EL (cell line): ENCODE measurements at places on chromosomes 5 and 9.

DNA sequence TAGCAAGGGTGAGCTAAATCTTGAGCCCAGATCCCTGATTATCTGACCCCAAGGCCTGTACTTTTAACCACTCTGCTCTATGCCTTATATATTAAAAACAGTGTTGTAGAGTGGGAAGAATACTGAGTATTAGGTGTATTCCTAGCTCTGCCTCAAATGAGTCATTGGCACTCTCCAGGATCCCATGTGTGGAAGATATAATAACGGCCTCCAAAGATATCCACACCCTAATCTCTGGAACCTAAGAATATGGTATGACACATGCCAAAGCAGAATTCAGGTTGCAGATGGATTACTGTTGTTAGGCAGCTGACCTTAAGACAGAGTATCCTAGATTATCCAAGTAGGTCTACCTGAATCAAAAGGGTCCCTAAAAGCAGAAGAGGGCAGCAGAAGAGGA is 110.8 kb downstream of the ADRB2 start:
- DNase-seq: peak; percentile 21

GRCh38 chr9:115250621-115251032 is 132.7 kb upstream of the TNC start:
- DNase-seq: peak; percentile 94

- no peak for DNase-seq
Observed at GRCh38 chr9:98210435-98210834, 18.0 kb upstream of the CORO2A start.

DNA sequence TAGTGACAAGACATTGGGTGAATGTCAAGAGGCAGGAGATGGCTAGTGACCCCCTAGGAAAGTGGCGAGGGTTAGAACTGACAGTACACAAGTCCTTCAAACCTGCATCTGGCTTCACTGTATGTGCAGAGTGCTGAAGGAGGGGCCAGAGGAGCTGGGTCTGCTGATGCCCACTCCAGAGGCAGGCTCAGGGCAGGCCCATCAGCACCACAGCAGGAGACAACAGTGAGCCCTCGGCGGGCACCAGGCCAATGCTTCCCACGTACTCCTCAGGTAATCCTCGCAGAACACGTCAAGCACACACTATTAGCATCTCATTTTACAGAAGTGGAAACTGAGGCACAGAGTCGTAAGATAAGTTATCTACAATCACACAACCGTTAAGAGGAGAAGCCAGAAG is 76.1 kb upstream of the SH3PXD2B start:
- DNase-seq: no peak

DNA sequence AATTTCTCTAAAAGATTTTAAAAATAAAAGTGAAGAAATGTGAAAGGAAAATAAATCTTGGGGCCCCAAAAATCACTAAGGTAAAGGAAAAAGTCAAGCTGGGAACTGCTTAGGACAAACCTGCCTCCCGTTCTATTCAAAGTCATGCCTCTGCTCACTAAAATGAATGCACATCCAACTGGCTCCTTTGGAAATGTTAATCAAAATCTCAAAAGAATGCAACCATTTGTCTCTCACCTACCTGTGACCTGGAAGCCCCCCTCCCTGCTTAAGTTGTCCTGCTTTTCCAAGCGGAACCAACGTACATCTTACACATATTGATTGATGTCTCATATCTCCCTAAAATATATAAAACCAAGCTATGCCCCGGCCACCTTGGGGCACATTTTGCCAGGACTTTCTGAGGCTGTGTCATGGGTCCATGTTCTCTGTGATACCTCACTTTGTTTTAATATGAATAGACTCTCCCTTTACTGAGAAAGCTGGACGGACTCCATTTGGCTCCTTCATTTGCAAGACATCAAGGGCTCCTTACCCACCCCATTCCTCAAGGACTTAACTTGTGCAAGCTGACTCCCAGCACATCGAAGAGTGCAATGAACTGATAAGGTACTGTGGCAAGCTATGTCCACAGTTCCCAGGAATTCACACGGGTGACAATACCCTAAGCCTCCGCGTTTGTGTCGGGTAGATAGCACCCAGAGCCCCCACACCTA is 164.3 kb downstream of the SMC2 start:
- DNase-seq: no peak

DNA sequence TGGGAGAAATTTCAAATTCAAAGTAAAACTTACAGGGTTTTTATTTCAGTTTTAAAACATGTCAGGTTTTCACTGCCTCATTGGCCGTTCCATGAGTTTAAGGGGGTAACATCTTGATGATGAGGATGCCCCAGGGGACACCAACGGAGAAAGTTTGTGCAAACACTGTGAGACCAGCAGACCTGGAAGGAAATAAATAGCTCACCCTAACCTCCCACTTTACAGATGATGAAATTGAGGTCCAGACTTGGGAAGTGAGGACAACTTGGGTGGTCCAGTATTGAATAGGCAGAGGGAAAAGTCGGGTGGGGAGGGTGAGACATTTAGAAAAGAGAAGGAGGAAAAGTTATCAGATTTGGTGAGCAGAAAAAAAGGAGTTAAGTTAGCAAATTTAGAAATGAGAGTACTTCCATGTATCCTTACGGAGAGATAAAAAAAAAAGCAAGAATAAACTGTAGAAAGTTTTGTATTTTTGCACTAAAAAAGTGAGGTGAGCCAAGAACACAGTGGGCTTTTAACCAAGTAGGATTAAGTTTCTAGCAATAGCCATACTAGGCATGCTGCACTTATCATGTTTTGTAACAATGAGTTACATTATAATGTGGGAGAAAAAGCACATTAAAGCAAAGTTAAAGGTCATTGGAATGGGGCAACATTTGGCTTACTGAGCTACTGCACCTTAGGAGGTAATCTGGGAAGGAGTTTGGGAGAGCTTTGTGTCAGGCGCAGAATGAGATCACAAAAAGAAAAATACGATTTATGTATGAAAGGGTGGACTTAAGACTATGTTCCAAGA is 125.1 kb downstream of the GAS1 start:
- no peak for DNase-seq

DNA sequence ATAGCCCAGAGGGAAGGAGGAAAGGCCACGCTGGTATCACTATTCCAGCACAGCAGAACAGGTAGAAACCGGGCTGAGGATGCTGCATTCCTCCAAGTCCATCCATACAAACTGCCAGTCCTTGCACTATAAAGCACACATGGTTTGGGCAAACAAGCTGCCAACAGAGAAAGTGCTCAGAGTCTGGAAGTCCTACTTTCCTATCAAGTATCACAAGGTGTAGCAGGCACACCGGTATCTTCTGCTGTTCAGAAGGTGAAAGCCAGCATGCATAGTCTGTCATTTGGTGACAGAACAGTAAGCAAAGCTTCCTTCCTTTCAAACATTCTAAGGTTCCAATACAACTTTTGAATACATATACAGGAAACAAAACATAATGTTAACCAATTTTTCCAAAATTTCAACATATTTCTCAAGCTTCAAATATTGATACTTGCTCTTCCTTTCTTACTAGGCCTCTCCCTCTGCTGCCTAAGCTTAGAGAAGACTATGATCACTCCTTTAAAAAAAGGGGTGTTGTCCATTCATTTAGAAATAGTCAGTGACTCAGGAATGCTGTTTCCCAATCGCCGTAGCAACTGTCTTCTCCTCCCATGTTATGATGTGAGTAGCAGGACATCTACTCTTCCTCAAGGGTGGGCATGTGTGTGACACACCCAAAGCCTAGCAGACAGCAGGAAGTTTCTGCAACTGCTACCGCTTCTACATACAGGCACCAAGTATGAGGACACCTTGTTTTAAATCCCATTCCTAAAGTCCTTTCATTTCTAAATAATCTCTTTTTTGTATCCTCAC is 14.7 kb downstream of the DIAPH1 start:
- DNase-seq: peak; percentile 96

DNA sequence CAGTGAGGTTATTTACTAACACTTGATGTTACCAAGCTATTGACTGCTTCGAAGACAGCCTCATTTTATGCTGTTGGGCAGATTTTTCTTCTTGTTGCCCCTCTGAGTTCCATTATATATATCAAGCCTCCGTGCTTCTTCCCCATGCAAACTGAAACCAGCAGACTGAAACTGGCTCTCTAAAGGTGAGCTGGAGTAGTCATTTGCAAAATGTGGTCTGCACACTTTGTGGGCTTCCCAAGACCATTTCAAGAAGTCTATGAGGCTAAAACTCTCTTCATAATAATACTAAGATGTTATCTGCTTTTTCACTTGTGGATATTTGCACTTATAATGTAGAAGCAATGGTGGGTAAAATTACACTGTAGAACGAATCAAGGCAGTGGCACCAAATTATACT is 13.9 kb downstream of the SLC36A1 start:
- DNase-seq: no peak

DNA sequence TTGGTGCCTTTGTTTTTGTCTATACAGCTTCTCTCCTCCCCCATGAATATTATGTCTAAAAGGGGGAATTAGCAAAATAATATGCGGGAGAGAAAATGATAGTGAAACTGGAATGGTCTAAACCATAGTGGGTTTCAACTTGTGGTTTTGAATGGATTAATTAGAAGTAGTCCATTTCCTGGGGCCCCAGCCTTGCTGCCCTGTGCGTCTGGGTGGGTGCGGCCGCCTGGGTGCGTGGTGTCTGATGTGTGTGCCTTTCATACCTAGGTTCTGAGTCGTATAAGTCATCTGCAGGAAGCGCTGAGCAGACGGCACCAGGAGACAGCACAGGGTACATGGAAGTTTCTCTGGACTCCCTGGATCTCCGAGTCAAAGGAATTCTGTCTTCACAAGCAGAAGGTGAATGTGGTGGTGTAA is 120.0 kb upstream of the CACNA1B start:
- peak; percentile 85 for DNase-seq

DNA sequence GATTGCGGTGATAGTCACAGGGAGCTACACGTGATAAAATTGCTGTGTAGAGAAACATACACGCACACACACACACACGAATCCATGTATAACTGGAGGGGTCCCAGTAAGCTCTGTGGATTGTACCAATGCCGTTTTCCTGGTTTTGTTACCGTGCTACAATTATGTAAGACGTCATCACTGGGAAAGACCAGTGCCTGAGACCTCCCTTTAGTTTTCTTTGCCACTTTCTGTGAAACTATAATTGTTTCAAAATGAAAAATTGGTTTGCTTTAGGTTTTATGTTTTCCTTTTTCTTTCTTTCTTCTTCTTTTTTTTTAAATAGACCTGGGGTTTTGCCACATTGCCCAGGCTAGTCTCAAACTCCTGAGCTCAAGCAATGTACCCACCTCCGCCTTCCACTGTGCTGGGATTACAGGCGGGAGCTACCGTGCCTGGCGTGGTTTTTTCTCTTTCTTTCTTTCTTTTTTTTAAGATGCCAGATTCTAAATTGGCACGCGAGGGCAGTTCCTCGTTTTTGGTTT is 21.3 kb downstream of the OR2V2 start:
- no peak for DNase-seq

DNA sequence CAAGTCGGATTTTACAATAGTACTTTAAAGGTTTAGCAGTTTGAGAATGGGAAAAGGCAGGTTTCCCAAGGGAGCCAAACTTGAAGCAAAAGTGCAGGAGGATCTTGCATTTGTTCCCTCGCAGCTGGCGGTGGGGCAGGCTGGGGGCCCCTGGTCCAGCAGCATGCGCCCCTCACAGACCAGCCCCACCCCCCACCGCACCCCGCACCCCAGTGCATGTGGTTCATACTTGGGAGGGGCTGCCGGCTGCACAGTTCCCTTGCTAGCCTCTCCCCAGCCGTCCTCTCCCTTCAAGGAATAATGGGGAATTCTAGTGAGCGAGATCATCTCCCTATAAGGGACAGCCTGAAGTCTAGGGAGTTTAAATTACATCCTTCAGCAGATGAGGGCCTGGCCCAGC is 273.1 kb upstream of the IRX2 start:
- DNase-seq: no peak

DNA sequence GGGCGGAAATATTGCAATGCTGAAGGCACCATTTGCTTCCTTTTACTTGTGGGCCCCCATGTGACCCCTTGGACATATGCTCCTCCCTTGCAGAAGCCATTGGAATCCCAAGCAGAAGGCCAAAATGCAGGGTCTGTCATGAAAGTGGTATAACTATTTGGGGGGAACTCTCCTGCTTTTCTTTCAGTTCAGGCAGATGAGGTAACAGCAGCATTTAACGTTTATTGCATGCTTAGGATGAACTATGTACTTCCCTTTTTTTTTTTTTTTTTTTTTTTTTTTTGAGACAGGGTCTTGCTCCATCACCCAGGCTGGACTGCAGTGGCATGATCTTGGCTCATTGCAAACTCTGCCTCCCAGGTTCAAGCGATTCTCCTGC is 7.8 kb downstream of the FOXI1 start:
- DNase-seq: no peak

DNA sequence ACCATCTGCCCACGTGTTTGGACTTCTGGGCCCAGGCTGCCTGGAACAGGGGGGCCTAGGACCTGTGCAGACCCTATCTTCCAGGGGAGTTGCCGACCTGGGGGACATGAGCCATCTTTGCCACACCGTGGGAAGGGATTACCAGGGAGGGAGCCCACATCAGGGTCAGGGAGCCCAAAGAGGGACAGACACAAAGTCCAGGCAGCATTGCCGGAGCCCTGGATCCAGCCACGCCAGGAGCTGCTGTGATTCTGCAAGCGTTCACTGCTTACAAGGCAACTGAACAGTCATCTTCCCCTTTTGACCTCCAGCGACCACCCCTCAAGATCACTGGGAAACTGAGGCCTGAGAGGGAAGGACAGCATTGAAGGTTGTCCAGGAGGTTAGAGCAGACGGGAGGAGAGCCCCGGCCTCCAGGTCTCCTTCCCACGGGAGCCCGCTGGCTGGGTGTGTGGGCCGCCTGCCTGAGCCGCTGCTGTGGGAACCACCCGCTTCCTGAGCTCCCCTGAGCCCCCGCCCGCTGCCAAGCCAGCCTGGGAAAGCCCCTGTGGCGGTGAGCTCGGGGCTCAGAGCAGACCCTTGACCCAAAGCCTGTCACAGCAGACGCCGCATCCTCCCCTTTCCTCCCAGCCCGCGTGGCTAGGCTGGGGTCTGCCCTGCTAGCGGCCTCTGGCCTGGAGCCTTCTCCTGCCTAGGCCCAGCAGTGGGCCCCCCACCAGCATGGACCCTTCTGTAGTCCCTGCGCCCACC is 17.1 kb upstream of the NOTCH1 start:
- DNase-seq: no peak

DNA sequence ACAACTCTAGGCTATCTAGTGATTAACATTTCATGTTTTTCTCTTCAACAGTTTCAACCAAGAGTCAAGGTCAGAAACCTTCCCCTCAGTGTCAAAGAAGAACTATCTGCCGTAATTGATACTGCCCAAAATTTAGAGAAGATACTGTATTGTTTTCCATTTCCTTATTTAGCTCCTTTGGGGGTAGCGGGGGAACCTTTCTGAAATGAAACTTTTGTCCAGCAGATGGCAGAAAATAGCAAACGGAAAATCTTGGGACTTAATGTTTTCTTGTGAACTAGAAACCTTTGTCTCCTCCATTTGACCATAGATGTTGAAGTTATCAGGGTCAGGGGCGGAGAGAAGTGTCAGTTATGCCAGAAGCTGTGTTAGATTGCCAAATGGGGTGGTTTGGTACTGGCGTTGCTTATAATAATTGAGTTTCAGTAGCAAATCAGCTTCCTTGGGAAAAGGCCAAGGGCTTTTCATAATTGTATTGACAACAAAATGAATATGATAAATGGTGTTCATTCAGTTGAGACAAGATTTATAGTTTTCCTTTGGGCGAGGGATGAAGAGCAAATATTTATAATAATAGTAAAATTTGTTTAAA is 101.7 kb upstream of the TLX3 start:
- peak; percentile 62 for DNase-seq

- DNase-seq: no peak
Observed at GRCh38 chr9:17611342-17611741, 32.5 kb downstream of the SH3GL2 start.
